A172 (cell line): ENCODE measurements at places on chromosomes 2 and 18. TPM values are rescaled to one million over a fixed set of nuclear protein-coding genes. Genes with fewer than 3 reads are reported as not detected.

RGPD5 gene
- total RNA-seq: 8.0 and 10.3 TPM in 2 replicates

DNA sequence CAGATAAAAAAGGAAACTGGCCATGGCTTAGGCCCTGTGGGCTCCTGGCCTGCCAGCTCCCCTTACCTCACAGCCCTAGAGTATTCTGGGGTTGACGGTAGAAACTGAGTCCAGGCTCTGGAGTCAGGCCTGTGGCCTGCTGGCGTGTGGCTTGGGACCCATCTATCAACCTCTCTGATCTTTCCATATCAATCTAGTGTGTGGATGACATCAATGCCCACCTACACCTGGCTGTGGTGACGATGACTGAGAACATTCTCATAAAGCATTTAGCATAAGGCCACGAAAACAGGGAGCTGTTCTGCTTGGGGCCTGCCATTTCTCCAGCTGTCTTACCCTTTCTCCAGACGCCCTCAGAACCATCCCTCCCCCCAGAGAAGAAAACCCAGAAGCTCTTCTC lies 17.9 kb downstream of the PCARE start:
- DNase-seq: no peak

DNA sequence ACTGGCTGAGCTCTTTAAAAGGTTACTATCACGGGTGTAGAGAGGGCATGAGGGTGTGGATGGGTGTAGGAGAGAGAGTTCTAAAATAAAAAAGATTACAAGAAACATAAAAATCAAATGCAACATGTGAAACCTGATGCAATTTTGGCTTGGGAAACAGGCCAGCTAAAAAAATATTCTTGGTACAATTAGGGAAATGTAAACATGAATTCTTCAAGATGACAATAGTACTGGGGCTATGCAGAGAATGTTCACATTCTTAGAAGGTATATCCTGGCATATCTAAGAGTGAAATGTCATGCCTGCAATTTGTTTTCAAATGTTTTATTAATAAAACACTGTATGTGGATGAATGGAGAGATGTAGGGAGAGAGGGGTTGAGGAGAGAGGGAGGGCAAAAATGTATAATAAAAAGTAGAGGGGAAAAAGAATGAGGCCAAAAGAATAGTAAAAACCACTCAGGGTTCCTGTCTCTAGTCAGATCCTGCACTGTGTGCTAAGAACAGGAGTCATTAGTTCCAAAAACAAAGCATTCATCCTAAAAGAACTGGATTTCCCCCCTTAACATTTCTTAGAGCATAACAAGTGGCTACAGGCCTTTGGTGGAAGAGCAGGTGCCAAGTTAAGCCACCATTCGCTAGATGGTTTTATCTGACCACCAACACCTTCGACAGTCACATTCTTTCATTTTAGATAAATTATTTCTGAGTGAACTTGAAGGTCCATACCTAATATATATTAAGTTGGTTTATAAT lies 77.3 kb downstream of the LPIN2 start:
- DNase-seq: no peak

DNA sequence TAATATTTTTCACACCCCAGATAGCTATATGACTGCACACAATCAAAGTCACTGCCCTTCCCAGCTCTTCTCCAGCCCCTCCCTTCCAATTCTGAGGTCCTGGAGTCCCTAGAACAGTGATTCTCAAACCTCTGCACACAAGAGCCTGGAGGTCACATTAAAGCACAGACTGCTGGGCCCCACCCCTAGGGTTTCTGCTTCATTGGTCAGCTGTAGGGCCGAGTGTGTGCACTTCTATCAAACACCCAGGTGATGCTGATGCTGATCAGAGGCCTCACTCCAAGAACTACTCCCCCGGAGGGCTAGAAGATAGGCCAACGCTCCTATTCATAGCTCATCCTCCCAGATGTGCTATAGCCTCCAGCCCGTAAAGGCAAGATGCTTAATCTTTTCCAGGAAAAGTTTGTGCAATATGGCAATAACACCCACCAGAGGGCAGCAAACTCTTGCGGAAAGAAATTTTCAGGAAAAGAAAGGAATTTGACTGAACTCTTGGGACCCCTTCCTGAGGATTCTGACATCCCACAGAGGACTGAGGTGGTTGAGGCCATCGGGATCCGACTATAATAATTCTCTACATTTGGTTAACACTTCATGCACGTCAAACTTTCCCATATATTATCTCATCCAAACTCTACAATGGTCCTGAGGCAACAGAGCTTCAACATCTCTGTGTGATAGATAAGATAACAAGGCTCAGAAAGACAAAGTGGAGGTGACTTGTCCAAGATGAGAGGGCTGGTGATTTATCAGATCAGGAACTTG lies 194.2 kb upstream of the PKDCC start:
- DNase-seq: peak; percentile 50

NTSR2 gene
- total RNA-seq: not detected in 2 replicates

GRCh38 chr2:142684667-142685066 lies 192.8 kb upstream of the KYNU start:
- no peak for DNase-seq

ACADL gene
- not detected in 2 replicates for total RNA-seq

DNA sequence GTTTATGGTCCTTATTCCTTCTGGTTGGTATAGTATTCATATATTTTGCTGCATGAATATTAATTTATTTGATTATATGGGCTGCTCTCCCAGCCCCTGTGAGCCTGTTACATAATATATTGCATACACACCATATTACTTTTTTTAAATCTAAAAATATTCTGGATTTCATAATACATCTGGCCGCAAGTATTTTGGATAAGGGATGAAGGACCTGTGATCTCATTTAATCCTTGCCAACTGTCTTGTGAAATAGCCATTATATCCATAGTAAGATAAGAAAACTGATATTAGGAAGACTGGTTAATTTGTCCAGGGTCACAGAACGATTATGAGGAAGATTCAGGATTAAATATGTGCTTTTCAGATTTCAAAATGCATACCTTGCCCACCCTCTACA lies 433.6 kb downstream of the LPIN1 start:
- DNase-seq: no peak

MAP2 gene
- total RNA-seq: 2.1 and 4.3 TPM in 2 replicates

ANKRD30B gene
- 26.2 and 32.3 TPM in 2 replicates for total RNA-seq

- DNase-seq: no peak
These were observed 14.7 kb upstream of the IKZF2 start for GRCh38 chr2:213166109-213166508.

- no peak for DNase-seq
These were observed 249.4 kb upstream of the SOX11 start for GRCh38 chr2:5442736-5443135.

DNA sequence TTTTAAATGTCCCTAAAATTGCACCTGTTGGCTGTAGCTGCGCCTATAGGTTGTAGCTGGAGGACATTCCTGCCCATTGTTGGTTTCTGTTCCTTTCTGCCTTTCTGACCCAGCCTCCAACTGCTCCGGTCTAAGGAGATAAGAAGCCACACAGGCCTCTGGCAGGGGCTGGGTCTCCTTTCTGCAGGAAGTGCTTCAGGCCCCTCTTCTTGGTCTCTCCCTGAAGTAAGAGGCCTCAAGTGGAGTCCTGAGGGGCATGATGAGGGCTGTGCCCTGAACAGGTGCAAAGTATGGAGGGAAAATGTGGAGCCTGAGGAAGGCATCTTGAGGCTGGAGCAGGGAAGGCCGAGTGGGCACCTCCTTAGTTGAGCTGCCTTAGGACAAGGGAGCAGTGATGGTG lies 10.4 kb upstream of the SFTPB start:
- no peak for DNase-seq

- peak; percentile 2 for DNase-seq
These were observed 456.5 kb downstream of the FBXO15 start for GRCh38 chr18:73691118-73691517.

TMEFF2 gene
- total RNA-seq: 11.1 and 15.2 TPM in 2 replicates

GRCh38 chr2:180524499-180524898 lies 455.9 kb upstream of the UBE2E3 start:
- DNase-seq: peak; percentile 27

RBBP8 gene
- 63.4 and 95.1 TPM in 2 replicates for total RNA-seq
